Calu3 (cell line): ENCODE measurements at places on chromosomes 6 and 20. TPM values are rescaled to one million over a fixed set of nuclear protein-coding genes. Genes with fewer than 3 reads are reported as not detected.

RSPO3 gene
- not detected in 2 replicates for total RNA-seq

PRSS16 gene
- 29.4 and 31.3 TPM in 2 replicates for total RNA-seq

DNA sequence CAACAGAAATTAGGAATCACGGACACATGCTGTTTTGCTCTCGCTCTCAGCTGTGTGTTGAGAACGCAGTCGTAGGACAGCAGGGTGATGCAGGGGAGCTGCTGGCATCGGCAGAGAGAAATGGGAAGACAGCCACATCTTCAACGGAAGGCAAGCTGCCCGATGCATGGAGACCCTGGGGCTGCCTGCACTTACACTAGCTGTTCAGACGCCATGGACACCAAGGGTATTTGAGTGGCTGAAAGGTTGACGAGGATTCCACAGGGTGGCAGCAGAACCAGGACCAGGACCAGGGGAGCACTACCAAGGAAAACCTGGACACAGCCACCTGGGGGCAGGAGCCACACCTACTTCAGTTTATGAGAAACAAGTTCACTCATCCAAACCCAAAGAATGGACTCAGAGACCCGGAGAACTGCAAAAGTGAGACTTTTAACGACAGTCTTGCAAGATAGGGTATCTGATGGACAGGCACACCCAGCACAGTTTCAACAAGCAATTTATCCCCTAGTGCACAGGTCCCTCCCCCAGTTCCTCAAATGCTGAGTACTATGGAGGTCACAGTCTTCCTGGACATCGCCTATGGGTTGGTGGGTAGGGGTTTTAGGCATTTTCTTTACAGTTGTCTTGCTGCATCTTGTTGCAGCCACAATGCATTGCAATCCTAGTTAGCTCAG, 56.3 kb upstream of the ENTPD6 start:
- peak; percentile 6 for DNase-seq

MYLIP gene
- total RNA-seq, result 8.1 and 10.1 TPM in 2 replicates

DNA sequence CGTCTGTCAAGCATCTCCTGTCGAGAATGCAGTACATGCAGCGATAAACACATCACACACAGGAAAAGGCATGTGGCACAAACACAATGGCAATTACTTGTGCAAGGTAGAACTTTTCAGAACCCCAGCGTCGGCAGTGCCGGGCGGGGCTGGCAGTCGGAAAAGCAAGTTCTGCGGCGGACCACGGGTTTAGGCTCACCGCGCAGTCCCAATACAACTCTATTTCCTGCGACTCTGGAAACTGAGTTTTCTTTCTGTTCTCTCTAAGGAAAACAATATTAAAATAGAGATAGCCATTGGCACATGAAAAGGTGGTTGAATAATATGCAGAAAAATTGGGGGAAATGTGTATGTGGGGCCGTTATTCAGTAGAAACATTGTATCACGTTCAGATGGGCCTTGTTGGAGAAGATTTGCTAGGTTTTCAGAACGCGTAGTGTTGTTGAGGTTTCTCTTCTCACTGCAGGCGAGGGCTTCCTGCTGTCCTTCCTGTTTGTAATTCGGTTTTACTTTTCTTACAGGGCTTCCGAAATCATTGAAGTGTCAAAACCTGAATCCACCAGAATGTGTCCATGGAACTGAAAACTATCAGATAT, 369.5 kb downstream of the THBS2 start:
- no peak for DNase-seq

GRCh38 chr6:90019216-90019615, 124.9 kb downstream of the GJA10 start:
- DNase-seq, result no peak

DNA sequence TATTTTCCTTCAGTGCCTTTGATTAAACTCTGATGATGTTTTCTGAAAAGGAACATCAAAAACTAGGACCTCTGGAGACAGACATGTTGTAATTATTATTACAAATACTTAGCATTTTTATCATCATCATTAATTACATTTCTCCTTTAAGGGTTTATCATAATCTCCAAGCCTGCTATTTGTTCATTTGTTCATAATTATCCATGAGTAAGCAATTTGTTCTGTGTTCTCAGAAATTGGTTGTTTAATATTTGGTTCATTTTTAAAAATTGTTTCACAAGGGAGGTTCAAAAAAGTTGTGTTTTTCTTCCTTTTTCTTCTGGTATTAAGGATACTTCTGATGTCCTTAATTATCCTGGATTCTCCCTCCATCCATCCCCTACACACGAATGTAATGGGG, 850.2 kb upstream of the FLRT3 start:
- no peak for DNase-seq

- DNase-seq, result no peak
These were observed 6.8 kb downstream of the ADNP start for GRCh38 chr20:50924261-50924920.

DNA sequence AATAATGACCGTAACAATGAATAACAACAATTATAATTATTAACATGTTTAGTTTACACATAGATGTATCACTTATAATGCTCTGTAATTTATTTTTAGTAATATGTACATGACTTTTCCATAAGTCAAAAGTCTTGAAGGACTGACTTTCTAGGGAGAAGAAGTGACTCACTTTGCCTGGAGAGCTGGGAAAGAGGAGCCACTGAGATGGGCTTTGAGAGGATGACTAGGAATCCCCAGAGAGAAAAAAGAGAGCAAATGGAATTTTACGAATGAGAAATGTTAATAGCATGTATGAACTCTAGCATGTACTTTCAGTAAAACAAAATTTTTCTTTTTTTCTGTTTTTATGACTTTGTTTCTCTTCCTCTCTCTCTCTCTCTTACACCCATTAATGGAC, 67.8 kb upstream of the RALY start:
- DNase-seq, result no peak

MDFI gene
- total RNA-seq, result 19.7 and 23.9 TPM in 2 replicates

CRISP3 gene
- total RNA-seq, result 1.5 and 7.0 TPM in 2 replicates

GRCh38 chr6:156599978-156600590, 177.1 kb upstream of the ARID1B start:
- DNase-seq, result no peak

DNA sequence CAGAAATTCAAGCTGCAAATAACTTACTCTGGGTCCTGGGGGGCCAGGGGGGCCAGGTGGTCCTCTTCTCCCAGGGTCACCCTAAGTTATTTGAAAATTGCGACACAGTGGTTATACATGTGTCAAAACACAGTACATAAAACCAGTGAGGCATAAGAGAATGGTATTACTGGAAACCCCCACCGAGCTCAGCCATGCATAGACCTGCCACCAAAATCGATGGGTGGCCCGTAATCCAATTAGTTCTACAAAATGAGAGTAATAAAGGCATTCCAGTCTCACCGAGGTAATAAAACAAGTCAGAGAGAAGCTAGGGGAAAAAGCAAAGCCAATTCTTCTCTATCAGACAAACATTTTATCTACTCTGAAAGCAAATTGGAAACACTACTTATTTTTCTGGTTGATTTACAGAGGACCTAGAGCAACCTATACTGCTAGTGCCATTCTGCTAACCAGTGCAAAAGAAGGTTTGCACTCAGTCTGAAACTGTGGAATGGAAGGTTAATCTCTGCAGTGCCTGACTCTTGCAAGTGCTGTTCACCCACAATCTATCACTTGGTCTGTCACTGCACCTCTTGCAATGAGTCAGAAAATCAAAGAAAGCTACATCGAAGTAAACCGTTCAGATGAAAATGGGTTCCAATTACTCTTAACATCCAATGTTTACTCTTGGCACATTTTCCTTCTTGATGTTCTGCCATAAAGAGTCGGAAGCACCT, 32.4 kb downstream of the COL9A1 start:
- no peak for DNase-seq

DNA sequence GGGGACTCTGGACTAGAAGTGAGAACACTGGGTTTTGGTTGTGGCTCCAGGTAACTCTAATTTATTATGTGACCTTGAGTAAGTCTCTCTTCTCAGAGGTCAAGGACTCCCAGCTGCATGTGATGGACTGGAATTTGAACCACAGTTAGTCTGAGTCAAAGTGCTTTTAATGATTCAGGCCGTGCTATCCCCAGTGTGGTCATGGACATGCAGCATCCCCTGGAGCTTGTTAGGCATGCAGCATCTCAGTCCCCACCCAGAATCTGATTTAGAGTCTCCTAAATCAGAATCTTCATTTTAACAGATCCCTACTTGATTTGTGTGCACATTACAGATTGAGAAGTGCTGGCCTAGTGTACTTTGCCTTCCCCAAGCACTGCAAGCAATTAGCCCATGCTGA, 74.2 kb downstream of the TOX2 start:
- no peak for DNase-seq

VNN1 gene
- total RNA-seq, result 12.4 and 13.3 TPM in 2 replicates

DNA sequence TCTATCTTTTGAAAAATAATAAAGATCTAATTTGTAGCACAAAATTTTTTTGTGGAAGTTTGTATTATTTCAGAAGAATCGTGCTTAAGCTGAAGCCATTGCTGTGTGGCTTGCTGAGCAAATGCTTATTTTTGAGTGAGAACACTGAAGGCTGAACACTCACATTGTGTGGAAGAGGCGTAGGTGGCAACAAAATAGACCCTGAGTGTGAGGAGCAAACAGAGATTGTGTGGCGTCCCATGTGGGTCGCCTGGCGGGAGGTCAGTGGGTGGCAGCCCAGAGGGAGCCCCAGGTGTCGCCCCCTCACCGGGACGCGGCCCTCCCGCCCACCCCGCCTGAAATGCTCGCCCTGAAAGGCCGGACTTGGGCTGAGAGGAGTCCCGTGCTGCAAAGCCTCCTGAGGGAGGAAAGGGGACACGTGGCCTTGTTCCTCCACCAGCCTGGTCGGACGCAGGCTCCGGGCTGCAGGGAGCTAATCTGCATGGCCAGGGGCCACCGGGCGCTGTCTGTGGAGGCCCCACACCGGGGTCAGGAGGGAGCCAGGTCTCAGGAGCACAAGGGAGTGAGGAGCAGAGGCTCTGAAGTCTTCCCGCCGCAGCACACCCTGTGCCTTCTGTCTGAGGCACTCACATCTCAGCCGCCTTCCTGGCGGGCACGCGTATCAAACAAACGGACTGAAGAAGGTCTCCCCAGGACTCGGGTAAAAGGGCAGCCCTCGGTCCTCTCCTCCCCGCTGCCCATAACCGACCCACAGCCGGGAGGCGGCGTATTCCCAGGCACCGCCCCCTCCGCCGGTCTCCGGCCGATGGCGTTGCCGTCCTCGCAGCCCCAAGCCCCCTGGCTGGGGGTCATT, 15.9 kb downstream of the DDO start:
- no peak for DNase-seq

GRCh38 chr20:62252342-62252966, 14.1 kb downstream of the OSBPL2 start:
- no peak for DNase-seq

XKR7 gene
- not detected in 2 replicates for total RNA-seq

DNA sequence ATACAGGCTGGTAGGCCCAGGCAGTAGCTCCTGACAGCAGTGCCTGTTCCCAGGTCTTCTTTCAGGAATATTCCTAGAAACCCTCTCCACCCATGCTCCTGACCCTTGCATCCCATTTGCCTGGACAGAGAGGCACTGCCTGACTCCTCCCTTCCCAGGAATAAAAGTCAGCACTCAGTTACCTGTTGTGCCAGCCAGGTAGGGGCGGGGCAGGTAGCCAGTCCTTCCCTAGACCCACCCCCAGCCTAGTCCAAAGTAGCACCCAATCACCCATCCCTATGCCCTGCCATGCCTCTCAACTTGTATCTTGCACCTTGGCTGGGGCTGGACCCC, 129.9 kb downstream of the MRPL14 start:
- DNase-seq, result no peak

PSORS1C2 gene
- total RNA-seq, result not detected in 2 replicates

OTOR gene
- not detected in 2 replicates for total RNA-seq

GRCh38 chr6:168107191-168107983, 28.4 kb upstream of the FRMD1 start:
- DNase-seq, result no peak

FAM184A gene
- total RNA-seq, result 8.2 and 8.6 TPM in 2 replicates

- no peak for DNase-seq
These were observed 39.0 kb downstream of the MYH7B start for GRCh38 chr20:34994509-34995131.

C6orf141 gene
- 60.9 and 74.2 TPM in 2 replicates for total RNA-seq

TPMT gene
- 7.6 and 9.4 TPM in 2 replicates for total RNA-seq

LY6G6D gene
- not detected in 2 replicates for total RNA-seq

DNA sequence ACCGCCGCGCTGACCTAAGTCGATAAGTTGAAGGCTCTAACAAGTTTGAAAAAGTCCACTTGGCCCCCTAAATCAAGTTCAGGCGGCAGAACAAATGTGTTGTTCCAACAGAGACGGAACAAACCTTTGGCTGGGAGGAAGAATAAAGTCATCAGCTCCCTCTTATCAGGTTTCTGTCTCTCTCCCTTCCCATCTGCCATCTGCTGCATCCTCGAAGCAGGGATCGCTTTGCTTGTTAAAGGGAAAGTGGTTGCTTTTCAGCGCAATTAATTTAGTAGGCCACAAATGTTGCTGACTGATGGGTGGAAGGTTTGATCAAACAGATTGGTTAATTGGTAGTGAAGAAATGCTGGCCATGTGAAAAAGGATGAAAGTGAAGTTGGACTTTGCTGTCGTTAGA, 64.3 kb downstream of the CDH4 start:
- DNase-seq, result no peak

GRCh38 chr6:25601800-25602673, 50.0 kb upstream of the SCGN start:
- DNase-seq, result no peak

GRCh38 chr6:116111552-116112528, 11.2 kb downstream of the NT5DC1 start:
- DNase-seq, result peak; percentile 46

- DNase-seq, result no peak
These were observed 172.1 kb upstream of the ID4 start for GRCh38 chr6:19664878-19665612.

DNA sequence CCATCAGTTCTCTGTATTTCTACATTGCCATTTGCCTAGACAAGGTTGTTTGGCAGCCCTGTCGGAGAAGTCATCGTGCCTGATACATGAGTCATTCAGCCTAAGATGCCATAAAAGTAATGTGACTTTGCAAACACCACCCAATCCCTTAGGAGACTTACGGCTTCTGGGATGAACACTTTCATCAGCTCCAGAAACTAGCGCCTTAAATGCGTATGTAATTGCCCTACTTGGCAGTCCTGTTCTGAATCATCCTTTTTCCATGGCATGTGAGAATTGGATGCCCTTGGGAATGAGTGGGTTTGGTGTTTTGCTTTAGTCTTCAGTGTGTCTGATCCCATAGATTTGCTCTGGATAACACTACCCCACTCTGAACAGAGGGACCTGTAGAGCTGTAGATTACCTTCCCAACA, 158.5 kb downstream of the SASH1 start:
- DNase-seq, result no peak

DNA sequence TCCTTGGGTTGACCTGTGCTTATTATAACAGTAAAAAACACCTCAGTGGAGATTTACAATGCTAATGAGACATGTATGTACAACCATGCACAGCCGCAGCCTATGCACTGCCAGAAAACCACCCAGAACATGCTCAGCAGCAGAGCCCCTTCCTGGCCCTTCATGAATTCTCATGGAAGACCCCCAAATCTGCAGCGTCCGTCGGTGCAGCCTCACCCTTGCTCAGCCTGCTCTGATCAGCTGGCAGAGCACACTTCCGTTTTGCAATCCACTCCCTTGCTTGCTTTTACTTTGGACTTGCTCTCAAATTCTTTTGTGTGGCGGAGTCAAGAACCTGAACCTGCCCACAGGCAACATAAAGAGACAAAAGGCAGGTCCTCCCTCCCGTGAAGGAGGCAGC, 378.2 kb upstream of the SULF2 start:
- no peak for DNase-seq
